ENCODE measurements at places on chromosomes 4 and X.

DNA sequence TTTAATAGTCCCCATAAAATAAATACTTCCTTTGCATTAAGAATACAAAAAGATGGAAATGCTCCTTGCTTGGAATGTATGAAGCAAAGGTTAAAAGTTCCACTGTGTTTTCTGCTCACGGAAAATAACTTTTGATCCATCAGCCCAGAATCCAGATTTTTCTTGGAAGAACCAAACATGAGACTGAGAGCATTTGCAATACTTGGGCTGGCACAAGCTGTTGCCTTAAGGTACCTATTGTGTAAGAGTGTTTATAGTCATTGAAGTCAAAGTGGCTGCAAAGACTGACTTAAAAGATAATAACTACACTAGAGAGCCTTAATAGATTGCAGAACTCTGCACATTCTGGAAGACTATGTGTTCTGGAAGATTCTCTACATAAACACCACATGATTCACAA is 281.4 kb downstream of the RAB28 start:
- DNase-seq: no peak

GRCh38 chrX:28058901-28059300 is 77.7 kb upstream of the DCAF8L1 start:
- DNase-seq: no peak

DNA sequence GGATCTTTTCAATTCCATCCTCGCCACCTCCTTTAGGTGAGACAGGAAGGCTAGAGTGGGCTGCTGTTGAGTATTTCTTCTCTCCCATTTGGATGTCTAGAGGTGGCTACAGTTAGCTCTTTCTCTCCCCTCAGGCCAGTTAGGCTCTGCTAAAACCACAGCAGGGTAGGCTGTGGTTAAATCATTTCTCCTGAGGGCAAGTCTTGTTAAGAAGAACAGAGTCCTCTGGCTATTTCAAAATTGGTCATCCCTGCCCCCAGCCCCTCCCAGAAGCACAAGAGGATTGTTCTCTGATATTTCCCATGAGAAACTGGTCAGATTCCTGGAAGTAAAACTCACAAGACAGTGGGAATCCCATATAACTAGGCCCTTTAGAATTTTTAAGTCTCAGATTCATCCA is 1359.5 kb downstream of the TECRL start:
- no peak for DNase-seq

GRCh38 chrX:7346021-7346420 is 198.1 kb upstream of the PUDP start:
- DNase-seq: no peak

DNA sequence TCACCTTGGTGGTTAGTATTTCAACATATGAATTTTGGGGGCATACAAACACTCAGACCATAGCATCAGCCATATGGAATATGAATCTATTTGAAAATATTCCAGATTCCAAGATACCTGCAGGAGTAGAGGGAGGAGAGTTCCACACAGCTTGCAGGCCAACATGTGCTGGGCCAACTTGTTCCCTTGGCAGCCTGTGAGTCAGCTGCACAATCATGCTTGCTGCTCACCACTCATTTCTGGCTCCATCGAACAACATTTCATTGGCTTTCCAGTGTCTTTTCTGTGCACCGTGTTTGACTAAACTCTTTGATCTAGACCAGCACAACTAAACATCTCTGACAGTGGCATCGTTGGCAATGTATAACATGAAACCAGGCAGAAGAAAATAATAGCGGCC is 282.5 kb upstream of the RASGEF1B start:
- no peak for DNase-seq

Data from CD4-positive, alpha-beta T cell treated with Interleukin-17A for 1 hour (primary cell).